ENCODE measurements at places on chromosomes 13 and 19.
A peak's percentile ranks its signal among the peaks of the same experiment; 100 is the strongest.

- DNase-seq, result no peak
Observed at GRCh38 chr13:32790731-32791130, 204.5 kb downstream of the PDS5B start.

DNA sequence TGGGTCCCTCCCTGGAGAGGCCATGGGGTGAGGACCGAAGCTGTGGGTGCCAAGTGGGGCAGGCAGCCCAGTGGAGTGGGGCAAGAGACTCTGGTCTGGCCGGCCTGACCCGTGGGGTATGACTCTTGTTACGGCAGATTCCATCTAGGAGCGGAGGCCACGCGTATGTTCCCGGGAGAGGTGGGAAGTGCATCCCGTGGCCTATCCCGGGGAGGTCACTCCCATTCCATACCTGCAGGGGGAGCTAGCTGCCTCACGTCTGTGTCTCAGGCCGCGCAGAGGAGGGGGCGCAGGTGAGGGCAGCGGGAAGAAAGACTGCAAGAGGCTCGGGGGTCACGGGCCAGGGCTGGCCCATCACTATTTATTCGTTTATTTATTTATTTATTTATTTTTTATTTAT, 4.9 kb downstream of the CSNK1G2 start:
- DNase-seq, result peak; percentile 38

- no peak for DNase-seq
Observed at GRCh38 chr19:45590300-45591003, 5.8 kb upstream of the OPA3 start.

- DNase-seq, result no peak
Observed at GRCh38 chr13:39811051-39811450, 155.6 kb downstream of the COG6 start.

DNA sequence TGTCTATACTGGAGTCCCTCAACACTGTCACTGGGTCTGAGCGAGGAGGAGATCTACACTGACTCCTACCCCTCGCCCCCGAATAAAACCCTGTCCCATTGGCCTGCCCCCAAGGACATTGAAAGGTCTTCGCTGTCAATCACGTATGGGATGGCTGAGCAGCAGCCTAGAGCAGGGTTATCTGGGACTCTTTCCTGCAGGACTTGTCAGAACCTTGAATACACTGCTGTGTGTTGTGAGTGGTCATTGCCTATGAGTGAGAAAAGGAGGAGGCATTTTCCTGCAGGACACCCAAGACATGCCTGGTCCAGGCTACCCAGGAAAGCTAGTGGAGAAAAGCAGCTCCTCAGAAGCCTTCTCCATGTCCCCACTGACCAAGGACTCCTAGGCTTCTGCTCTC, 9.6 kb downstream of the PVR start:
- DNase-seq, result no peak

DNA sequence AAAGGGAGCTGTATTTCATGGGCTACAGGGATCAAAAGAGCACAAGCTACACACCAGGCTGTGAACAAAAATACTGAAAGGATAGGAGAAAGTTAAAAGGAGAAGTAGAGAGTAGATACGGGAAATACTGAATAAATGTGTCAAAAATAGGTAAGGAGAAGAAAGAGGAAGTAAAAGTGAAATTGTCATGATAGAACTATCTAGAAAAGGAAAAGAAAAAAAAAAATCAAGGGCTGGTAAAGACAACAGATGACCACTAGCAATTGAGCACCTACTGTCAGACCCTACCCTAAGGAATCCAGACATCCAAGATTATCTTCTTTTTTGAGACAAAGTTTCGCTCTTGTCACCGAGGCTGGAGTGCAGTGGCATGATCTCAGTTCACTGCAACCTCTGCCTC, 4.8 kb downstream of the RUBCNL start:
- no peak for DNase-seq

DNA sequence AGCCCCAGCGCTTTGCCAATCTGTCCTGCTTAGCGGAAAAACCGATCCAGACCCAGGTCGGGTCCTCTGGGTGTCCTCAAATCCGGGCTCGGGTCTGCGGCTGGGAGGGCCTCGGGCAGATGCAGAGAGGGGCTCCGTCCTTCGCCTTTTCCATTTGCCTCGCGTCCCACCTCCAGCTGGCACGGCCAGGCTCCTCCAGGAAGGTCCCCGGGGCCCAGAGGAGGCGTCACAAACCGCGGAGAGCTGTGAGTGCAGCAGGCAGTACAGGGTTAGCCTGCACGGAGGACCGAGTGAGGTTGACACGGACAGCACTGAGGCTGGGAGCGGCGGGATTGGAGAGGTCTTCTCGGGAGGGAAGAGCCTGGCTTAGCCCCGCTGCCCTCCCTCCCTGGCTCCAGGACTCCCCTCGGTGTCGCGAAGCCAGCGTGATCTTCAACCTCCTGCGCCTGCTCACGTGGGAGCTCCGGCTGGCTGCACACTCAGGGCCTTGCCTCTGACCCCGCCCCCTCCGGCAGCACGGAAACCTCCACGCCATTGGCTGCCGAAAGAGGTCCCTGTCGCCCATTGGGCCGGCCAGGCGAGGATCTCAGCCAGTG, 2.8 kb upstream of the IFNL2 start:
- DNase-seq, result no peak

DNA sequence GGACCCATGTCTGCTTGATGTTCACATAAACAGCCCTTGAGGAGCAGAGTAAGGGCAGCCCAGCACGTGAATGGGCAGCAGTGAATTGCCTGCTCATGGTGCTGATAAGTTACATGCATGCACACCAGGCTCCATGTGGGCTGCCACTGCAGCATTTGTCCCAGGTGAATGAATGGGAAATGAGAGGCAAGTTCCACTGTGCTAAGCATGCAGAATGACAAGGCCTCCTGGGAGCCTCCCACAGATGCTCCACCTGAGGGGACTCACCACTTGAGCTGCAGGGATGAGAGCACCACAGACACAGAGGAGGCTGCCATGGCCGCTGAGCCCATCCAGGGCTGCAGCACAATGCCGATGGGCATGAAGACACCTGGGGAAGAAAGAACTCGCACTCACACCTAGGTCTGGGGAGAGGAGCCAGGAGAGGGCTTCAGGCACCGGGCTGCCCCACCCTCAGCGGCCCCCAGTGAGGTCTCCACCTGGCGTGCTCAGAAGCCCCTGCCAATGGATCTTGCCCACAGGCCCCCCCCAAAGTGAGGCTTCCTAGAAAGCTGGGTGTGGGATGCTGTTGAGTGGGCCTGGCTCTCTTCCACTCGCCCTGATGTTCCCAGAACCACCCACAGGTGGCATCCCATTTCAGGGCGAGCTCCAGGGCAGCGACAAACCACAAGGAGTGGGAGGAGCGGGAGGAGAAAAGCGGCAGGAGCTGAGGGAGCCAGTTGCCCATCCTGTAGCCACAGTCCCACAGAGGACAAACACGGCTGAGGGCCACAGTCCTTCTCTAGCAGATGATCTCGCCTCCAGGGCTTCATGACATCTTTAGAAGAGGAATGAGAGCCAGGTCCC, 73.8 kb downstream of the CCDC70 start:
- DNase-seq, result no peak

DNA sequence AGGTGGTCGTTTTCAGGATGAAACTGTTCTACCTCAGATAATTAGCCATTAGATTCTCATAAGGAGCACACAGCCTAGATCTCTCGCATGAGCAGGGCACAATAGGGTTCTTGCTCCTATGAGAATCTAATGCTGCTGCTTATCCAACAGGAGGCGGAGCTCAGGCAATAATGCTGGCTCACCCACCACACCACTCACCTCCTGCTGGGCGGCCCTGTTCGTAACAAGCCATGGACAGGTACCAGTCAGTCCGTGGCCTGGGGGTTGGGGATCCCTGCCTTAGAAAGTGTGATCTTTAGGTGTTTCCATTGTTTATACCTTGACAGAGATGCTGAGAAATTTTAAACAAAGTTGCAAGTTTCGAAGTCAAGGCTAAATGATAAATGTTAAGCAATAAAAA, 344.6 kb upstream of the HTR2A start:
- DNase-seq, result no peak

- DNase-seq, result no peak
Observed at GRCh38 chr13:75410207-75410606, 71.8 kb downstream of the TBC1D4 start.

- no peak for DNase-seq
Observed at GRCh38 chr13:79311386-79311785, 94.7 kb downstream of the RBM26 start.

DNA sequence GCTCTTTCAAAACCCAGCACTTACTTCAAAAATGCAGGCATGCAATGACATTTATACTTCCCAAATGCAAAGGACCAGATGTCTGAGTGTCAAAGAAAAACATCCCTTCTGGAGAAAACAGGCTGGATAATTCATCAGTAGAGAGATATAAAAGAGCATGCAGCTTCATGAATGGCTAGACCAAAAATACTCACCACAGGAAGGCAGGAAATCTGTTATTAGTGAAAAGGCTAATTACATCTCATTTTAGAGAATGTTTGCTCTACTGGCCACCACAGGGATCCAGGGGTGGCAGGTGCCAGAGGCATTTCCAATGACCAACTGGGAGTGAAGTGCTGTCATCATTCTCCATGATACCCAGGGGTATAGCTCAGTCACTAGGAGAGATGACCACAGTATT, 106.5 kb downstream of the LHFPL6 start:
- no peak for DNase-seq

- DNase-seq, result no peak
Observed at GRCh38 chr19:46303322-46303690, 6.5 kb downstream of the HIF3A start.

DNA sequence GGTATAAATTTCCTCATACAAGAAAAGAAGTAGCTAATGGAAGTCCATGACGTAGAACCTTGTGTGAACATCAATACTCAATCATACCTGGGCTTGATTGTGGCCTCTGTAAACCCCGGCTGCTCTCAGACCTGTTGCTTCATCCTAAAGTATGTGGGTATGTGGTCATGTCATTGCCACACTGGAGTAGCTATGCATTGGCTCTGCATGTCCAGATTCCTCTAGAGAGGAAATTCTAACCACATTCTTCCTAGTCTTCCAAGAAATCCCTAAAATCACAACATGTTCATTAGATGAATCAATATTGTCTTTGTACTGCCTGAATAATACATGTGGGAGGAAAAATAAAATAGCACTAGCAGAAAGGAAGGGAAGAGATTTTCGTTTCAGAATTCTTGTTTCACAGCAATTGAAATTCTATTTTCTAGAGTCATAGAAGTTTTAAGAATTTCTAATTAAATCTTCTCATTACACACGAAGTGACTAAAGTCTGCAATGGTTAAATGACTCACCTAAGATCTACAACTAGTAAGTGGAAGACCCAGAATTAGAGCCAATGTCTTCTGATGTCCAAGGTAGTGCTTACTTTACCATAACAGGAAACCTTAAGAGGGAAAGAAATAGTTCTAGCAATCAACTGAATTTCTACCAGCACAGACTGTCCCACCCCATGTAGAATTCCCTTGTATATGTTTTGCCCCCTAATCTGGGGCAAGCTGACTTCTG, 28.0 kb downstream of the RXFP2 start:
- no peak for DNase-seq

- no peak for DNase-seq
Observed at GRCh38 chr19:27660428-27660827, 1552.5 kb downstream of the UQCRFS1 start.

- no peak for DNase-seq
Observed at GRCh38 chr13:108120856-108121255, 94.5 kb downstream of the LIG4 start.

DNA sequence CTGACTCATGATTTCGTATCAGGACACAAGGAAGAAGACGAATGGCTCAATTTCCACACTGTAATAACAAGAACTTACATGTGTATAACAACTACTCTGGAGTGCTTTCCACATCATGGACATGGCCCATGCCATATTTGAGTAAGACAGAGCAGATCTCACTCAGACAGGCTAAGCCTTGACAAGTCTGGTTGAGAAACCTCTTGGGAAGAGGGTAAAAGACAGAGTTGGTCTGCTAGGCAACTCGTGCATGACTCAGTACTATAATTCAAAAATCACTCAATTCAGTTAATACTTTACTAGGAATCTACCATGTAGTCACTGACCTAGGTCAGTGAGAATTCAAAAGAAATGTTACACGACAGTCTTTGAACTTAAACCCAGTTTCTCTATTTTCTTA, 5.7 kb upstream of the THSD1 start:
- no peak for DNase-seq

GRCh38 chr19:2415281-2415972, 12.0 kb downstream of the TIMM13 start:
- no peak for DNase-seq

DNA sequence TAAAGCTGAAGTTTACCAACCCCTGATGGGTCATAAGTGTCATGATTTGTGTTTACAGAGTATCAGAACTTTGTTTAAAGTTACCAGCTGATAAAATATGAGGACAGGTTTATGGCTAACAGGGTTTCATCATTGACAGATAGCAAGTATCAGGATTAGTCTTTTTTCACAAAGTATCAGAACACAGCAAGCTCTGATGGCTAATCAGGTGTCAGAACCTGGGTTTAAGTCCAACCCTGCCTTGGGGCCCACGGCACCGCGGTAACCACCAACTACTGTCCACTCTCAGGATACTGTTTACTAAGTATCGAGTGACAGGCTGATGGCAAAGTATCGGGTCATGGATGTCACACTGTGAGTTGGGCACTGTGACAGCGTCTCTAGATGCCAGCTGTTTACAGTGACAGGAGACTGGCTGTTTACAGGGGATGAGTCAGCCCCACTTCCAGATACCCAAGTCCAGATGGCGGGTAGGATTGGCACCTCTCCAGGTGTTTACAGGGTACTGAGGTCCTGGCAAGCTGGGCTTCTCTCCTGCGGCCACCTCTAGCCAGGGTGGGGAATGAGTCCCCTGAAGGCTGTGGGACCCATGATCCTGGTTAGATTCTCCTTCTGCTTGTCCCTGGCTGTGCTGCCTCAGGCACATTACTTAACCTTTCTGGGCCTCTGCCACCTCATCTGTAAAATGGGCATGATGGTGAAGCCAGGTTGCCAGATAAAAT, 21.8 kb downstream of the ARRDC2 start:
- no peak for DNase-seq

DNA sequence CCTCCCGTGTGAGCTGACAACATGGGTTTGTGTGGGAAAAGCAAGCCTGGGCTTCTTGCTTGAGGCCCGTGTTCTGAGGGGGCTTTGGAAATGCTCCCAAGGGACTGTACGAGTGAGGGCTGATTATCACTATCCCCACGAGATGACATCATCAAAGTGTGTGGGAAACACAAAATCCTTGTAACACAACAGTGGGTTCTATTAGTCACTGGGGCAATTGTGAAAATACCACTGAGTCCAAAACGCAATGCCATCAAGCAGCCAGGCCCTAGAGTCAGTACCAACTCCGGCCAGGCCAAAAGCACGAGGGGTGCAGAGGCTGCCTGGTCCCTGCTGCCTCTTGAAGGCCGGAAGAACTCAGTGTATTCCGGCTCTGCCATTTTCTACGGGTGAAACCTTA, 29.6 kb downstream of the CAPS start:
- DNase-seq, result no peak
